Large intestine (tissue), 12 donors: ENCODE measurements at places on chromosomes 5 and 9.

GRCh38 chr9:70868661-70869652, 252.5 kb downstream of the TRPM3 start:
- no peak overlapping the region for H3K27ac ChIP-seq
- no peaks in the 10 kb centered on the region for H3K36me3 ChIP-seq
- peak overlapping the region; percentile 20 for H3K4me3 ChIP-seq

DNA sequence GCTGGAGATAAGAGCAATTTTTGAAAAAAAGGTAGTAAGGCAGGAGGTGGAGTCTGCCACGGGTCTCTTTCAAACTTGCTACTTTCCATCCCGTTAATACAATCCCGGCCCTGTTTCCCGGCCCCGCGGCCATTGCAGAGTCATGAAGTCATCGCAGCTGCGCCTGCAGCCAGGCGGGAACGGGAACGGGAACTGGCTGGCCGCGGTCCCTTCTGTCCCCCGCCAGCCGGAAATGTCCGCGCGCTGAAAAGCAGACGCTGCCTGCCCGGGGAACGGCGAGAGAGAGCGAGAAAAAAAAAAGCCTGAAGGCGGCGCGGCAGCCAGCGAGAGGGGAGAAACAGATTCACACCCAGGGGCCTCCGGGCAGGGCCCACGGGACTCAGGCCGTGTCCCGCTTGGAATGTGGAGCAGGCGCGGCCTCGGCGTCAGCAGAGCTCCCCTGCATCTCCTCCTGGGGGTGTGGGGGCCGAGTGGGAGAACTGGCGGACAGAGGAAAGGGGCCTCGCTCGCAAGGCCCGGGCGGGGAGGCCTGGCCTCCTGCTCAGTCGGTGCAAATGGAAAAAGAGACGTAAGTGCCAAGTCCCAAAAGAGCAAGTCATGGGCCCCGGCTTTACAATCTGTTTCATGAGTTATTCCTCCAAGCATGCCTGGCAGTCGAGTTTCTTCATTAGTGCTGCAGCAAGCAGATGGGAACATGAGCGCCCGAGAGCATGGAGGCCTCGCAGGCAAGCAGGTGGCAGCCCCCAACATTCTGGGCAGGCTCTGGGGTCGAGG, 201.2 kb upstream of the GAS1 start:
- peaks cover 16% of the 10 kb centered on the region for H3K27me3 ChIP-seq
- no peaks in the 10 kb centered on the region for H3K4me1 ChIP-seq
- DNase-seq, result peak; percentile 73
- H3K27ac ChIP-seq, result peak overlapping the region; percentile 60
- no peaks in the 10 kb centered on the region for H3K36me3 ChIP-seq

DNA sequence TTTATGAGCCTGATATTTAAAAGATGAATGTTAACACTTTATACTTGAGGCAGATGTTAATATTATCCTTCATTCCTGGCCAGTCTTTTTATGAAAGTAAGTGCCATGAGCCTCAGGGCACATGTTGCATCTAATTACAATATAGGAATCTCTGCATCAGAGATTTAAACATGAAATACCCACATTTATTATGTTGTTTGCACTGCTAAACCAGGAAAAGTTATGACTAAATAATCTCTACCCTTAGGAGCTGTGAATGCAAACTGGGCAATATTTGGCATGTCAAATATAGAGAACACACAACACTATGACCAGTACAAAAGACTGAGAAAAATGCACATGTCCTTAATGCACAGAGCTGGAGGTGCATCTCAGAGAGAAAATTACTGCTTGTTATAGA, 526.1 kb upstream of the GRAMD2B start:
- H3K27ac ChIP-seq, result no peak overlapping the region
- no peaks in the 10 kb centered on the region for H3K4me1 ChIP-seq
- no peaks in the 10 kb centered on the region for H3K27me3 ChIP-seq
- H3K4me3 ChIP-seq, result no peak overlapping the region

DNA sequence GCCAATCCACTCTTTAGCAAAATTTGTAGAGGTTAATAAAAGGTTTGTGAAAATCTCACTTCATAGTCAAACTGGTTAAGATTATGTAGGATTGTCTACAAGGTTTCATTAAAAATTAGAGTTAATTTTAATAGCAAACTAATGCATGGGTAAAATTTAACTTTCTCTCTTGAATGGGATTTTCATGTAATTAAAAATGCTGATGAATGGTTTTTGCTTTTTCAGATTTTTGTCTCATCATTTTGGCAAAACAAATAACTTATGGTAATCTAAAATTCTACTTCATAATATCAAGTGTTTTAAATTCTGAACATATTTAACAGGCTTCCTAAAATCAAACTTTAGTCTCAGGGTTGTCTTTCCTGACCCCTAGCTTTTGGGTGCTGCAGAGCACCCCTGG, 113.8 kb upstream of the FAM174A start:
- no peaks in the 10 kb centered on the region for H3K36me3 ChIP-seq
- no peak overlapping the region for H3K4me3 ChIP-seq
- no peaks in the 10 kb centered on the region for H3K4me1 ChIP-seq

DNA sequence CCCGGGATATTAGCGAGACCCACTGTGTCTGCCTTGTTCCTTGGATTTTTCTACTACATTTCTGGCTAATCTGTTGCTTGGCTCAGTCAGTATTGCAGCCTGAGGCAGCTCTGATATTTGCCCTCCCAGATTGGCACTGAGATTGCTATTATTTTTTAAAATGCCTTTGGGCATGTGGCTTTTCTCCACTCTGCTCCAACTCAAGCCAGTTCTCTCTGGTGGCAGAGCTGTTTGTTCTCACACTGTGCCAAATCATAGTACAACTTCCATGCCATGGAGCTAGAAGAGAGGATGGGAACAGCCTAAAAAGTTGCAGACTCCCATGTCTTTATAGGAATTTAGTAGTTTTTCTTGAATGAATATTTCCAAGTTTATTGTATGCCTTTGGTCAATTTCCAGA, 155.9 kb upstream of the ATP10B start:
- H3K36me3 ChIP-seq, result no peaks in the 10 kb centered on the region
- no peaks in the 10 kb centered on the region for H3K4me1 ChIP-seq
- H3K27me3 ChIP-seq, result no peaks in the 10 kb centered on the region
- DNase-seq, result no peak
- no peak overlapping the region for H3K4me3 ChIP-seq

DNA sequence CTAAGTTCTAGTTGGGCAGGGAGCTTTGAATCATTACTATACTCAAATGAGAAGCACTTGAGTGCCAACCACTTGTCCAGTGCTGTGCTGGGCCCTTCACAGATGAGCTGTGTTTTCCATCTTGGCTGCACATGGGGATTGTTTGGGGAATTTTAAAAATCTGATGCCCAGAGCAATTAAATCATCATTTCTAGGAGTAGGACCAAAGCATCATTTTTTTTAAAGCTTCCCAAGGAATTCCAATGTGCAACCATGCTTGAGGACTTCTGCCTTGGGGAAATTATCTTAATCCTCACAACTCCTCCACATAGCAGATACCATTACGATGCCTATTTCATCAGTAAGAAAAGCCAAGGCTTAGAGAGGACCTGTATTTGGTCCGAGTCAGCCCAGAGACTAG, 131.4 kb downstream of the TMEM174 start:
- H3K4me1 ChIP-seq, result peaks cover 10% of the 10 kb centered on the region
- DNase-seq, result no peak
- H3K36me3 ChIP-seq, result no peaks in the 10 kb centered on the region

DNA sequence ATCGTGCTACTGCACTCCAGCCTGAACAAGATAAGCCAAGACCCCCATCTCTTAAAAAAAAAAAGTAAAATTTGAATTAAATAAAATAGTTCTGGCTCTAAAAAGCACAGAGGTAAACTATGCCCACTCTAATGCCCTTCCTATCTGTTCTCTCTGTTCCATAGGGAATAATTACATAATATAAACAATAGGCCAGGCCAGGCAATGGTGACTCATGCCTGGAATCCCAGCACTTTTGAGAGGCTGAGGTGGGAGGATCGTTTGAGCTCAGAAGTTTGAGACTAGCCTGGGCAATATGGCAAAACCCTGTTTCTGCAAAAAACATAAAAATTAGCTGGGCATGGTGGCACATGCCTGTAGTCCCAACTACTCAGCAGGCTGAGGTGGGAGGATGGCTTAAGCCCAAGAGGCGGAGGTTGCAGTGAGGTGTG, 47.4 kb downstream of the MYO10 start:
- no peaks in the 10 kb centered on the region for H3K36me3 ChIP-seq
- H3K27me3 ChIP-seq, result no peaks in the 10 kb centered on the region
- DNase-seq, result no peak
- H3K4me3 ChIP-seq, result no peak overlapping the region

DNA sequence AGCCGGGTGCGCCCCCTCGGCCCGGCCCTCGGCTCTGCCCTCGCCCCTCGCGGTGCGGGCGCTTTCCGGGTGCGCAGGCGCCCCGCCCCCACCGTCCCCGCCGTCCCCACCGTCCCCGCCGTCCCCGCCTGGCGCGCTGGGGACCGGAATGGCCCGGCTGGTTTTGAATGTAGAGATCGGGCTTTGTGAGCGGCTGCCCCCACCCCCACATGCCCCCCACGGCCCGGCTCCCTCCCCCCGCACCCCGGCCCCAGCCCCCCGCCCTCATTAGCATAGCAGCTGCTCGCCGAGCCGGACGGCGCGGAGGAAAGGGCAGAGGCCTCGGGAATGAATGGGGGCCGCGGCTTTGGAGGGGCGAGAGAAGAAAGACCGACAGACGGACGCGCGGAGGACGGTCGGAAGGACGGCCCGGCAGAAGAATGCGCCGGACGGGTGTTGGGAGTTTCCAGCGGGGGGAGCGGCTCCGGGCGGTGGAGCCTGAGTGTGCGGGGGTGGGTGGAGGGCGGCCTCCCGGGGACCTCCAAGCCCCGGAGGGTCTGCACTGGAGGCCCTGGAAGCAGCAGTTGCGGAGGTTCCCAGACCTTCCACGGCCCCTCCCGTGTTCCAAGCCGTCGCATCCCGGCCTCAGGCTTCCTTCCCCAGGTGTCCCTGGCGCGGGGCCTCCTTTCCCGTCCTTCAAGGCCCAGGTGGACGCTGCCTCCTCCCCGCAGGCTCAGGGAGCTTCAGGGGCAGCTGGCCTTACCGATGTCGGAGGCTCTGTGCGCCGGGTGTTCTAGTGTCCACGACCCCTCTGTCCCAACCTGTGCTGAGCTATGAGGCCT, 6.0 kb downstream of the NRARP start:
- H3K36me3 ChIP-seq, result peaks cover 14% of the 10 kb centered on the region
- peak overlapping the region; percentile 92 for H3K27ac ChIP-seq
- peaks cover 50% of the 10 kb centered on the region for H3K4me1 ChIP-seq
- peak overlapping the region; percentile 53 for H3K4me3 ChIP-seq
- H3K27me3 ChIP-seq, result peaks cover 27% of the 10 kb centered on the region

DNA sequence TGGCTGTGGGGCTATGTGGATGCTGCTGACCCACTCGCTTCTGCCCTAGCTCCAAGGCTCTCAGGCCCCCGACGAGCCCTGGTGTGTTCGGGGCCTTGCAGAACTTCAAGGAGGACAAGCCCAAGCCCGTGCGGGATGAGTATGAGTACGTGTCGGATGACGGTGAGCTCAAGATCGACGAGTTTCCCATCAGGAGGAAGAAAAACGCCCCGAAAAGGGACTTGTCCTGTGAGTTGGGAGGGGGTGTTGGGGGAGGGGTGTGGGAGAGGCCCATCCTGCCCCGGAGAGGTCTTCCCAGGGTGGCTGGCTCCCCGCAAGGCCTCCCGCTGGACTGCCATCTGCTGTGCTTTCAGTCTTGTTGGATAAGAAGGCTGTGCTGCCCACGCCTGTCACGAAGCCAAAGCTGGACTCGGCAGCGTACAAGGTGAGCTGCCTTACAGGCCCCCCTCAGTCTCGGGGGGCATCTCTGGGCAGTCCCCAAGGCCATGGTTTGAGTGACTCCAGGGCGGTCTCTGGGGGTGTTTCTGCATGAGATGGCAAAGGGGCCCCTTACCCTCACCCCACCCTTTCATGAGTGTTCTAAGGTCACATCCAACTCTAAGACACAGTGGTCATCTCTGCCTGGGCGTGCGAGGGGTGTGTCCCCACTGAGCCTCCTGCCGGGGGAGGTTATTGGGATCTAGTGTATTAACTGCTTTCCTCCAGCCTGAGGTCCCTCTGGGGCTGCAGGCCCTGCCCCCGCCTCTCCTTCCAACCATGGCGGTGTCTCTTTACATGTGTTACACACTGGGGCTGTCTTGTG, 89.5 kb downstream of the PHF2 start:
- no peaks in the 10 kb centered on the region for H3K27me3 ChIP-seq
- H3K4me3 ChIP-seq, result no peak overlapping the region
- no peaks in the 10 kb centered on the region for H3K4me1 ChIP-seq
- H3K36me3 ChIP-seq, result peaks cover 41% of the 10 kb centered on the region
- DNase-seq, result no peak

DNA sequence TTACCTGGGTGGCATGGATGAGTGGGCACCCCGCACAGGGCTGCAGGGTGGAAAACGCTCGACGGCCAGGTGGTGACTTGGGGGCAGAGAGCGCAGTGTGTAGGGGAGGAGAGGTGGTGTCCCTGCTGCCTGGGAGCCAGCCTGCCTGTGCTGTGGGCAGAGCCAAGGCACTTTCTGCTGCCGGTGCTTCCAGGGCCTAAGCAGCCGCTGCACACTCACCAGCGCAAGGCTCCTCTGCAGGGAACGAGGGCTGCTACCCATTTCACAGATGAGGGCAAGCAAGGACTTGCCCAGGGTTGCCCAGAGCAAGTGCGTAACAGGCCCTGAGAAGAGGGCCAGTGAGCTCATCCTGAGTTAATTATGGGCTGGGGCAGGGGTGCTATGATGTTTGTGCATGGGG, 62.5 kb downstream of the CRB2 start:
- peaks cover 49% of the 10 kb centered on the region for H3K36me3 ChIP-seq
- H3K27ac ChIP-seq, result no peak overlapping the region
- DNase-seq, result no peak
- H3K4me1 ChIP-seq, result no peaks in the 10 kb centered on the region
- H3K27me3 ChIP-seq, result no peaks in the 10 kb centered on the region

GRCh38 chr5:390623-391491, 52.1 kb upstream of the EXOC3 start:
- no peaks in the 10 kb centered on the region for H3K27me3 ChIP-seq
- peak; percentile 63 for DNase-seq
- H3K4me3 ChIP-seq, result no peak overlapping the region
- H3K4me1 ChIP-seq, result no peaks in the 10 kb centered on the region

DNA sequence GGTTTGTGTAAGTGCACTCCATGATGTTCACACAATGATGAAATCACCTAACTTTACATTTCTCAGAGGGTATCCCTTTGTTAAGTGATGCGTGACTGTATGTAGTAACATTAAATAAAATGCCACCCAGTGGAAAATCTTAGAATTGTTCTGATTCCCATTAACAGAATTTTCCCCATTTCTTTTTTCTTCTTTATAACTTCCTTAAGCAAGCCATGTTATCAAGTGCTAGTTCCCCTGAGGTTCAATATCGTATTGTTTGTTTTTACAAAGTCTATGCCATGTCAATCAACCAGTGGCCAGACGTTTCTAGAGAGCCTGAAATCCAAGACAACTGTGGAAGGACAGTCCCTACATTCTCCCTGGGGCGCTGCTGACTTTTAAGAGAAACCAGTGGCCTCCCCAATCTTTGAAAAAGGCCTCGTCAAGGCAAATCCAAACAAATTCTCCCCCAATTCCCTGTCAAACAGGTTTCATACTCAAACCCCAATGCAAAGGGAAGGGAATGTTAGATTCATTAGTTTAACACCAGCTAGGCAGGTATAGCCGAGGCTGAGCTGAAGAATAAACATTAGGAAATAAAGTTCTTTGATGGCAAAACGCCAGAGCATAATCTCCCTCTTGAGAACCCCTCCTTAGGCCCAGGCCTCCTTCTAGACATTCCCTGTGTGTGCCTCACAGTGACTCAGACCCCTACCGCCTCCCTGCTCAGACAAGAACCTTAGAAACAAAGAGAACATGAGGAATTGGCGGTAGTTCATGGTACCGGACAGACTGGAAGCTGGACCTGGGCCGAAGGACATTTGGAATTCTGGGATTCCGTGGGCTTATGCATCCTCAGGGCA, 198.7 kb downstream of the GNA14 start:
- H3K36me3 ChIP-seq, result no peaks in the 10 kb centered on the region
- H3K27me3 ChIP-seq, result no peaks in the 10 kb centered on the region
- DNase-seq, result peak; percentile 73
- no peak overlapping the region for H3K4me3 ChIP-seq
